ENCODE measurements at places on chromosomes 6 and 20. TPM values are rescaled to one million over a fixed set of nuclear protein-coding genes. Genes with fewer than 3 reads are reported as not detected.

DNA sequence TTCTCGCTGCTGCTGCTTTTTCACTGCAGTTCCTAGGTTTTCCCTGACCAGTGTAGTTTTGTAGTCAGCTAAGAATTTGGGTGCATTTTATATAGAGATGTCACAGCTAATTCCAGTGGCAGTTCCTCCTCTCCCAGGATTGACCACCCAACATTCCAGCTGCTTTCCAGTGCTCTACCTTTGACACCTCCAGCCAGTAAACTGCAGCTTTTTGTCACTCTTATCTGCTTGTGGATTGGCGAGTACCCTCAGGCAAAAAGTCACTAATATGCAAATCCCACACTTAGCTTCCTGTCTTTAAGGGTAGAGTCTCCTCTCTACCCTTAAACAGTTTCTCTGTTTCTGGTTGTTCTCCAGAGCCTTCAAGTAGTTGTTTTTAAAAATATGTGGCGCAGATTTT, 146.9 kb upstream of the KCNG1 start:
- no peak for DNase-seq

- DNase-seq = no peak
Observed at GRCh38 chr6:150813319-150813992, 52.0 kb upstream of the MTHFD1L start.

DNA sequence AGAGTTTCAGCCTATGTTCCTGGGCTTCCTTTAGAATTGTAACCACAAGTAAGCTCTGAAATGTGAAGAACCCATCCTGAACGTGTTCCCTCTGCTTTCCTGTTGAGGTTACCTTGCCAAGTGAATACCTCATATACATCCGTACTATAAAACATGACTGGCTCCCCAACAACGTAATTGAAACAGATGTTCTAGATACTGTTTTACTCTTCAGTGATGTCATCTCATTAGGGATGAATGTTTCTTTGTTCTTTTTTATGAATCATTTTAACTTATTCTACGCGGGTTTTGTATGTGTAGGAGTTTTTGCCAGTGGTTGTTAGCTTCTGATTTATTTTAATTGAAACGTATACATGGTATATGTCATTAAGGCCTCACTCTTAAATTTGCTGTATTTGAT, 166.8 kb downstream of the SAMD5 start:
- no peak for DNase-seq

Gene FAM184A
- 7.0 TPM for total RNA-seq

Gene KIFC1
- 3.8 TPM for total RNA-seq
